GM18507 (cell line): ENCODE measurements at places on chromosomes 3 and 15.

- DNase-seq = no peak
Measured at GRCh38 chr3:65889707-65890099, 149.0 kb downstream of the MAGI1 start.

GRCh38 chr3:5297895-5298294 is 110.4 kb downstream of the EDEM1 start:
- no peak for DNase-seq

DNA sequence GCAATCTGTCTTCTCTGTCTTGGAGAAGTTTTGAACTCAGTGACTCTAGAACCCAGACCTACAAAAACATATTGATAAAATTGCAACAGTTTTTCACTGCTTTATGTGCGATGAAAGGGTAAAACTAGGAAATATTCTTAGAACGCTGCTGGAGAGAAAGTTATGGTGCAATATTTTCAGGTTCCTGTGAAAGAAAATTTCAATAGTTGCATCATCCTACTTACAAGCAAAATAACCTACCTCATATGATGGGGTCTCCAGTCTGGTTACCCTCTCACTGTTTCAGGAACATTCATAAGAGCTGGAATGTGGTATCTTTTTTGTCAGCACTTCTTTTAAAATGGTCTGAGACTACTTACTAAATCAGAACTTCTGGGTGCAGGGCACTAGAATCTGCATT is 27.1 kb downstream of the GATM start:
- DNase-seq = no peak

GRCh38 chr3:101278727-101279126 is 41.6 kb downstream of the IMPG2 start:
- no peak for DNase-seq

- no peak for DNase-seq
Measured at GRCh38 chr15:71658827-71659729, 151.3 kb upstream of the NR2E3 start.

DNA sequence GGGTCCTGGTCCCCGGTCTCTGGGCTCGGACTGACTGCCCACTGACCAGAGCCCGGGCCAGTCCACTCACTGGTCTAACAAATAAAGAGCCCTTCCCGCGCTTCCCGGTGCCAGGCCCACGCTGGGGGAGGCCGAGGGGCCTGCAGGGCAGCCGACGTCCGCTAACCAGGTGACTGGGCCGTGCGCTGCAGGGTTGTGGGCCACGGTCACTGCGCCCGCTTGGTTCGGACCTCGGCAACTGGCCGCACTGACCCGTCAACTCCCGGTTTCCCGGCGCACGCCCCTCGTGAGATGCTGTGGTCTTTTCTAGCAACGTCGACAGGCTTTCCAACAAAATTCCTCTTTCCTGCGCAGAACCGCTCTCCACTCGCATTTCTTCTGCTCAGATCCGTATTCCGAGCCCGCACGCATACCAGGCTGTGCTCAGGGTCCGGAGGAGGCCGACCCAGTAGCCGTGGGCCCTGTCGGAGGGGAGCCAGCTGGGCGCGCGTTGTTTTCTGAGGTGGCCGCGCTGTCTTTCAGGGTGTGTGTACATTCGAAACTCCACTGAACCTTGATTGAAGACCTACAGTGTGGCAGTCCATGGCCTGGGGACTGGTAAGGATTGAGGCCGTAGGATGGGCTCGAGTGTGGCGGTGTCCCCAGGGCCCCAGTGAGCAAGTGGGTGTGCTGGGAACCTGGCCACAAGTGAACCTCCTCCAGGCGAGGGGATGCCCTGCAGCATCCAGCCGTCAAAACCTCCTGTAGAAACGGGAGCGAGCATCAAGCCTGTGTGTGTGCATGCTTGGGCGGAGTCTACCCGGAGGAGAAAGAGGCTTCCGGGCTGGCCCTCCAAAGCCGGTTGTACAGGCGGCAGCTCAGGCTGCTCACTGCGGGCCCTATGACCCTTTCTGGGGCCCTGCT is 875 bp upstream of the NT5DC2 start:
- DNase-seq = no peak

DNA sequence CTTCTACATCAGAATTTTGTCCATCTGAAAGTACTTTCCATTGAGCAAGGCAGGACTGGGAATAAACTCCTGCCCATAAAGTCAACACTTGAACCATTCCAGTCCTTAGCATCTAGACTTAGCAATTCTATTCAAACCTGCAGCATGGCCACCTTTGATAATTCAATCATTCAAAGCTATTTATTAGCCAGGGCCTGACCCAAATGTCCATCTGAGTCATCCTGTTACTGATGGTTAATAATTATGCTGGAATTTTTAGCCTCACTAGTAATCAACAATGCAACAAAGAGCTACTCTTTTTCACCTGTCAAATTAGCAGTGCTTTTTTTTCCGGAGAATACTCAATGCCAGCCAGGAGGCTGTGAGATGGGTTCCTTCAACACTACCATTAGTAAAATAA is 72.7 kb upstream of the SNRK start:
- peak; percentile 15 for DNase-seq

- no peak for DNase-seq
Measured at GRCh38 chr15:54585063-54585462, 606.8 kb downstream of the UNC13C start.

DNA sequence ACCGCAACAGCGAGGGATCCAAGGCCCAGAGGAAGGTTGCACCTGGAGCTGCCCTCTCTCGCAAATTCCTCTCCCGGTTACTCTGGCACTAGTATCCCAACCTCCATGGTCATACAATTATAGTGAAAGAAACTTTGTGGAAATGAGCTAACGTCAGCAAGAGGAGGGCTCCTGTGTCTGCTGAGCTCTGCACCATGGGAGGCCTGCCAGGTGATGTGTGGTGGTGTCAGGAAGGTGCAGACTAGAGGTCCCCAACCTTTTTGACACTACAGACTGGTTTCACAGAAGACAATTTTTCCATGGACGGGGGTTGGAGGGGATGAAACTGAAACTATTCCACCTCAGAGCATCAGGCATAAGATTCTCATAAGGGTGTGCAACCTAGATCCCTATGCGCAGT is 13.2 kb upstream of the IQCF6 start:
- DNase-seq = no peak

DNA sequence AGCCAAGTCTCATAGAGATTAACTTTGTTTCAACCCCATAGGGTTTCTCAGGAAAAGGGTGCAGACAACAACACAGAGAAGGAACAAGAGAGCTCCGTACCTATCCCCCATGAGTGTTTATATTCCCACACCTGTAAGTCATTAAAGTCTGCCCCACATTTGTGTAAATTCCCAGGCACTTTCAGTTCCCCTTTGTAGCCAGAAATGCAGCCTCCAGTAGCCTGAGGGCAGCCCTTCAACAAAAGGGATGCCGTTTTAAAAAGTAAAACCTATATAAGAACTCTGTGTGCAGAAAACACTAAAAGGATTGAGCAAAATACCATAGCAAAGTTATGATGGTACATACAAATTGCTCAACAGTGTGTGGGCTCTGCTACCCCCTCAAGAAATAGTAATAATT is 59.7 kb upstream of the TMEM108 start:
- DNase-seq = no peak

- DNase-seq = no peak
Measured at GRCh38 chr3:114418724-114419543, 125.1 kb downstream of the TIGIT start.

- DNase-seq = no peak
Measured at GRCh38 chr15:23483821-23484299, 36.8 kb upstream of the GOLGA6L2 start.

GRCh38 chr15:71066983-71067382 is 48.3 kb upstream of the THSD4 start:
- DNase-seq = no peak

GRCh38 chr3:107699682-107700081 is 176.9 kb downstream of the BBX start:
- no peak for DNase-seq

DNA sequence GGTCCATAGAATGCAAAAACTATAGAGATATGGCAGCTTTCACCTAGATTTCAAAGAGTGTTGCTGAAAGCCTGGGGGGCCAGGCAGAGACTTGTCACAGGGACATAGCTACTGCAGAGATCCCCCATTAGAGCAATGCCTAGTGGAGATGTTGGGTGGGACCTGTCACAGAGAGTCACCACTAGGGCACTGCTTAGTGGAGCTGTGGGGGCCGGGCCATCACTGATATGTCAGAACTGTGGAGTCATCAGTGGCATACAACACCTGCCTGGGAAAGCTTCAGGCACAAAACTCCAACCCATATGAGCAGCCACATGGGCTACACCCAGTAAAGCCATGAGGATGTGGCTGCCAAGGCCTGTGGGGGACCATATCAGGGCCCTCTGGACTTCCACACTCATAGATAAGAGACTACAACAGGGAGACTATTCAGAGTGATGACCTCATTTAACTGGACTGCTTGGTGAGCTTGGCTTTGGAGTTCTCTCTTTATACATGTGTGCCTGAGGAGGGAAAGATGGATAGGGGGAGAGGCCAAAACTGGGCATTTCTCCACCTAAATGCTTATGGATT is 176.3 kb downstream of the ZNF621 start:
- DNase-seq = no peak

GRCh38 chr3:45547764-45548680 is 46.5 kb upstream of the LIMD1 start:
- no peak for DNase-seq

- DNase-seq = no peak
Measured at GRCh38 chr15:77497110-77497737, 76.5 kb downstream of the HMG20A start.

GRCh38 chr15:71634820-71635560 is 175.4 kb upstream of the NR2E3 start:
- no peak for DNase-seq

DNA sequence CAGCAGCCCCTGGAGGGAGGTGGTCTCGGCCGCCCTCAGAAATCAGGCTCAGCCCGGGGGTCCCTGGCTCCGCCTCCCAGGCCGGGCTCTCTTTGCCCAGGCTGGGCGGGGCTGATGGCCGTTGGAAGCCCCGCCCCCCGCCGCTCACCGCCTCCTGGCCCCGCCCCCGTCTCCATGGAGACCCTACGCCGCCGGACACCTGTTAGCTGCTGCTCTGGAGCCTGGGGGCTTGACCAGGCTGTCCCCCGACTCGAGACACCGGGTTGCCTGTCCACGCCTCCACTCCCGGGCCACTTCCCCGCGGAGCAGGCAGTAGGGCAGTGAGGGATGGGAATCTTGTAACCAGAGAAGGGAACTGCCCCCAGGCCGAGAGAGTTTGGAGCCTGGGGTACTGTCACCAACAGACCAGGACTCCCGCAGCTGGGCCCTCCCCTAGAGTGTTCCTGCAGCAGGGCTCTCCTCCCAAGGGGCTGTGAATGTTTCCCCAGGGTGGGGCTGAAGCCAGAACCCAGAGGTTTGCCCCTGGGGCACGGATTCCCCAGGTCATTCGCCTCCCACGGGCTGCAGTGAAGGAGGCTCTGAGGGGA is 27.8 kb upstream of the RPL32 start:
- DNase-seq = no peak

DNA sequence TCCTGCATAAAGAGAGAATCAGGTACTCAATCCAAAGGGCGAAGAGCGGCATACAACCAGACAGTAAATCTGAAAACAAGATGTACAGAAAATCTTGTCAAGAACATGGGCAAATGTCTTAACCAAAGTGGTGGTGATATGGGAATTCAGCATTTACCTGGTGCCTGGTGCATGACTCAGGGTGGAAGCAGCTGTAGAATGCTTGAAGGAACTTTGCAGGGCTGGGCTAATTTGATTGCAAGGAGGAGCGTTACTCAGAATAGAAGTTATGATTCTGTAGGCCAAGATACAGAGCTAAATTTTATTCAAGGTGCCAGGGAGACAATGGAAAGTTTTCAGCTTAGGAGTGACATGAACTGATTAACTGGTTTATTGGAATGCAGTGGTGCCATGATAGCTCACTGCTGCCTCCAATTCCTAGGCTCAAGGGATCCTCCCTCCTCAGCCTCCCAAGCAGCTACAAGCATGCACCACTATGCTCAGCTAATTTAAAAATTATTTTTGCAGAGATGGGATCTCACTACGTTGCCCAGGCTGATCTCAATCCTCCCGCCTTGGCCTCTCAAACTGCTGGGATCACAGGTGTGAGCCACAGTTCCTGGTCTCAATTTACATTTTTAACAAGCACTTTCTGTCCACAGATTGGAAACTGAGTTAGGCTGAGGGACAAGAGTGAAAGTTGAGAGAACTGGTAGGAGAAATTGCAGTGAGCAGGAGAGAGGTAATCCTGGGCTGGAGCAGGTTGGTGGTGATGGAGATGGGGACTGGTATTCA is 91.5 kb upstream of the TBC1D5 start:
- no peak for DNase-seq

DNA sequence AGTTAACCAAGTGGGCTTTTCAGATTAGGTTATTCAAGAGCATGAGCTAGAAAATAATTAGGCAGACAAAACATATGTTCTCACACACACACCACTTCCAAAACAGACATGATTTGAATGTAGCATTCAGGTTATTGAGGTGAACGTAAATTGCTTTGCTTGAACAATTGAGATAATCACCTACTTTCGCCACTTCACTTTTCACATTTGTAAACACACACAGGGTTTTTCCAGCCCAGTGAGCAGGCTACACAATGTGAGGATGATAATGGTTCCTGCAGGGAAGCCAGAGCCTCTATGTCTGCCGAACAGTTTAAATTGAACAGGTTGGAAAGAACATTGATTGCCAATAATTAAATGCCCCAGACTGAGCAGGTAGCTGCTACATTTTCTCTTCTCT is 560.8 kb downstream of the OCA2 start:
- no peak for DNase-seq

DNA sequence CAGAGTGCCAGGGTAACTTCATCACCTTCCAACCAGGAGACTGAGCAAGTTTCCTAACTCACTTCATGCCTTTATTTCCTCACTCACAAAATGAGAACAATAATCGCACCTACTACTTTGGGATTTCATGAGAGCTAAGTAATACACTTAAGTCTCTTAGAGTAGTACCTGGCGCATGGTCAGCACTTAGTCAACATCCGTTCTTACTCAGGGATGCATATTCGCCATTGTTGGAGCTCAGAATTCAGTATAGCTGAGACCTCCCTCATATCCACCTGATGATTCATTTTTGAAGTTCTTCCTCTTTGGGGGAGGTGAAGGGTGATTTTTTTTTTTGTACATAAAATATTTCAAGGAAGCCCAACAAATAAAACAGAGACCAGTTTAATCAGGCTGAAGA is 188.2 kb downstream of the AGBL1 start:
- no peak for DNase-seq

DNA sequence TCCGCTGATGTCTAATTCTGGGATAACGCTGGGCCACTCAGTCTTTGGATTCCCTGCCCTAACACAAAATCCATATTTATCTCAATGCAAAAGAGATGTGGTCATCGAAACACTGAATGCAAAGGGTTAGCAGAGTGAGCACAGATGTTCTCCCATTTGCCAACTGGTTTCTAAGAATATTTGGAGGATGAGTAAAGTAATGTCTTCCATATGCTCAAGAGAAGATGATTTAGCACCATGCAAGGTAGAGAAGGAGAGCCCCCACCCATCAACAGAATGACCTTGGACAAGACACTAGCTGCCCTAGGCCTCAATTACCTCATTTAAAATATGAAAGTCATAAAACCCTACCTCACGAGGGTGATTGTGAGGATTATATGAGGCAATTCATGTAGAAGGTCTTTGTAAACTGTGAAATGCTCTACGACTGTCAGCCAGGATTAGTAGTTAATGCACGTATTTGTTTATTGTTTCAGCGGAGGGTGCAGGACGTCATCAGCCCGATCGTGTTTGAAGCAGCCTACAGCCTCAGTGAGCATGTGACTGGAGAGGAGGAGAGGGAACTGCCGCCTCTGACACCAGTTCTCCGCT is 232.9 kb upstream of the CTDSPL start:
- DNase-seq = no peak

- no peak for DNase-seq
Measured at GRCh38 chr15:77037388-77038209, 33.3 kb downstream of the TSPAN3 start.
